Nasal cavity respiratory epithelium epithelial cell of viscerocranial mucosa (primary cell): ENCODE measurements at places on chromosomes 11 and 22. TPM values are rescaled to one million over a fixed set of nuclear protein-coding genes. Genes with fewer than 3 reads are reported as not detected.

The RAG2 gene
- total RNA-seq: not detected in 2 replicates

The LRRC32 gene
- under 0.01 and 0.07 TPM in 2 replicates for total RNA-seq

The FAM180B gene
- not detected in 2 replicates for total RNA-seq

The SSH3 gene
- 26.0 and 46.7 TPM in 2 replicates for total RNA-seq

The OR52I1 gene
- total RNA-seq: not detected in 2 replicates

The RRP8 gene
- total RNA-seq: 14.7 and 18.0 TPM in 2 replicates

The RHOG gene
- total RNA-seq: 5.8 and 15.3 TPM in 2 replicates

The PRRG4 gene
- total RNA-seq: 9.9 and 27.9 TPM in 2 replicates

The INSC gene
- total RNA-seq: 0.43 and 0.68 TPM in 2 replicates

The RIMBP3C gene
- total RNA-seq: not detected in 2 replicates
